Adipocyte (in vitro differentiated cells): ENCODE measurements at places on chromosomes 2 and 18.

DNA sequence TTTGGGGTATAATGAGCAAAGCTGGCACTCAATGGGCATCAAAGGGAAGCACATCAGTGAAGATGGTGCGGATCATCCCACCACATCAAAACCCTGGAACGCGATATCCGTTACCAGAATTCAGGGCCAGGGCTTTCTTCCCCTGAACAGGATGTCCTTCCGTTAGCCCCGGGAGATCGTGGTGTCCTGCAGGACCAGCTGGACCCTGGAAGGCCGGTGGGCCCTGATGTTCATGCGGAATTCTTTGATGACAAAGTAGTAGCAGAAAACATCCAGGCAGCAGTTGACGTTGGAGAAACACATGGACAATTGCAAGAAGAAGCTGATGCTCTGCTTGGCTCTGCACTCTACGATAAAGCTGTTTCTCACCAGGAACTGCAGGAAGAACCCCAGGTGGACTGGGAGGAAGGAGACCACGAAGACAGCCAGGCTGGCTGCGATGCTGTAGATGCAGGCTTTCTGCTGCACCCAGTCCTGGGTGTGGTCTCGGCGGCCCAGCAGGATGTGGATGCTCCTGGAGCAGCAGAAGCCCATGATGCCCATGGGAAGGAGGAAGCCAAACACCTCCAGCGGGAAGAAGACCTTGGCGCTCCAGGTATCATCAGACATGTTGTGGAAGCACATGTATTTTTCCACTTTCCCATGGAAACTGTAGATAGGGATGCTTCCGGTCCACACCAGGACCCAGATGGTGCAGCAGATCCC is 15.0 kb downstream of the GPR55 start:
- DNase-seq, result no peak

DNA sequence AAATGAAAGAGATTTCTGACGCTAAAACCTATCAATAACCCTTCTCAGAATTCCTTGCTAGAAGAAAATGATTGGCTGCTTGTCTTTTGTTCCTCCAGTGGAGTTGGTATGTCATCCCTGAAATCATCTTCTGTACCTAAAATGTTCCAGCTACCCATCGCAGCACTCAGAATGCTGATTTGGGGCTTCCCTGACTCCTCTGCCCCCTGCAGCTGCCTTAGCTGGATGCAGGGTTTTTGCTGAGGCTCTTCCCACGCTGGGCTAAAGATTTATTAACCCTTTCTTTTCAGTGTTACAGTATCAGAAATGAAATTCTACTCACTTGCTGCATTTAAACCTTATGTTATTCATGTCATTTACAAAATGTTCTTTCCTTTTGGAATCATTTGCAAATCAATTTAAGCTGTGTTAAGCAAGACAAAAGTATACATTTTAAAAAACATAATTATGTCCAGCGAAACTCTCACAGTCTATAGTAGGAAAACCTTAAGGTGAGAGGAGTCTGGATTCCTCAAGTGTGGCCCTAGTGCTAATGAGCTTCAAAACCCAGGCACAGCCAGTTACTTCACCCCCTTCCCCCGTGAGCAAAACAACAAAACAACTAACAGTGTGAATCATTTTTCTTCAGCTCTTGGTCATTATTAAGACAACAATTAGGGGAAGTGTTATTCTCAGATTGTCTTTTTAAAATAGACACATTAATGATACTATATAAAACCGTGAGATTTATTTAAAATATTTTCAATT is 32.8 kb downstream of the PKP4 start:
- DNase-seq, result no peak

GRCh38 chr2:66432801-66433694 is 1.9 kb upstream of the MEIS1 start:
- DNase-seq, result peak; percentile 98

- no peak for DNase-seq
These were observed 111.2 kb downstream of the STPG4 start for GRCh38 chr2:47043891-47044239.

DNA sequence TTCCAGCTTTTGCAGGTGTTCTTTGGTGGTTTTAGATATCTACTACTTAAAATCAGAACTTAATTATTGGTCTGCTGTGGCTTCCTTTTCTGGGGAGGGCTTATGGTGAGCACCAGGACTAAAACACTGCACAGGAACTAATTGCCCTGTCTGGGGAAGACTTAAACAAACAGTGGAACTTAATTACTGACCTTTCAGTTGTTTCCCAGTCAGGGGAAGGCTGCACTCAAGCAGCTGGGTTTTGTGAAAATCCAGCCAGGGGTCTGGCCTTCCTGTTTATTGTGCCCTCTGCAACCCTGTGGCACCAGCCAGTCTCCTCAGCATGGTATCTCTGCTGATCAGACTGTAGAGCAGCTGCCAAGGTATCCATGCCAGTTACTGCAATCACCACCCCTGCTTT is 398.2 kb downstream of the ADCYAP1 start:
- no peak for DNase-seq

DNA sequence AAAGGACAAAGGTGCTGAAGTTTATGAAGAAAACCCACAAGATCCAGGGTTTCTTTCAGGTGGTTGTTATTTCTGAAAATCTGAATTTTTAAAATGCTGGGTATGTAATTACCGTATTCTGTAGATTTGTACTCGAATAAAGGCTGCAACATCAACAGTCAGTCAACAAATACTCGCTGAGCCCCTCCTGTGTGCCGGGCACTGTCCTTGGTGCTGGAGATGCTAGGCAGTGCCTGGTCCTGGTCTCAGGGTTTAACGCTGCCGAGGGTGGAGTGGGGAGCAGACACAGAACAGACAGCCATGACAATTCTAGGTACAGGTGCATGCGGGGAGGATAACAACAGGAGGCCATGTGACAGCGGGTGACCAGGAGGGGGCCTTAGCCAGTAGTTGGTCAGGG is 27.2 kb upstream of the PDIA6 start:
- DNase-seq, result peak; percentile 48

GRCh38 chr2:176364273-176364977 is 95.2 kb downstream of the MTX2 start:
- DNase-seq, result no peak

- no peak for DNase-seq
These were observed 177.2 kb downstream of the CELF4 start for GRCh38 chr18:37388413-37388812.

- DNase-seq, result no peak
These were observed 69.7 kb upstream of the CAB39 start for GRCh38 chr2:230642966-230643365.

DNA sequence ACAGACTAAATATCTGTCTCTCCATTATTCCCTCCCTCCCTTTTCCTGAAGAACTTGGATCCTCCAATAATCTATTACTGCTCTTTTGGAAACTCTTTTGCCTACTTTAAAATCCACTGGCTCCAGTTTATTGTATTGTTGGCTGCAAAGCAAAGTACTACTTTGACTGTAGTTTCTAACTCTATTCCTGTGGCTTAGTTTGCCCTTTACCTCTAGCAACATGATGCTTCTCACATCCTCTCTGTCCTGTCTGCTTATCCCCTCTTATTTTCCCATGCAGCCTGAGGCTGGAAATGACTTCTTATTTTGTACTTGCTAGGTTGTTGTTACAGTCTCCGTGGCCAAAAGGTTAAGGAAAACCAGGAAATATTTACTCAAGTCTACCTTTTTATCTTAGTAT is 26.8 kb downstream of the PDK1 start:
- DNase-seq, result no peak

DNA sequence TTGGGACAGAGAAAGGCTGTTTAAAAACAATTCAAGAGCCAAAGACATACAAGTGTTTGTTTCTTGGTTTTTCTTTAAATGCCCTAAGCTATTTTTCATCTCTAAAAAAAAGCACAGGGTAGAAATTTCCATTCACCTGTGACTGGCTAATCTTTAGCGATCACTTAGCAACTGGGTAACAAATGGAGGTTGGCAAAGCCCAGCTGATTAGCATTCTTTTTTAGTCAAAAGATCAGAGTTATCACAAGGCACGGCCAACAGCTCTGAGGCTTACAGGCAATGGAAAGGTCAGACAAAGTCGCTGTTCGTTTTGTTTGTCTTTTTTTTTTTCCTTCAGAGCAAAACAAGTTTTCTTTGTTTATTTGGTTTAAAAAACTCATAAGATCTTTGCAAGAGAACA is 29.0 kb upstream of the TTR start:
- DNase-seq, result no peak

DNA sequence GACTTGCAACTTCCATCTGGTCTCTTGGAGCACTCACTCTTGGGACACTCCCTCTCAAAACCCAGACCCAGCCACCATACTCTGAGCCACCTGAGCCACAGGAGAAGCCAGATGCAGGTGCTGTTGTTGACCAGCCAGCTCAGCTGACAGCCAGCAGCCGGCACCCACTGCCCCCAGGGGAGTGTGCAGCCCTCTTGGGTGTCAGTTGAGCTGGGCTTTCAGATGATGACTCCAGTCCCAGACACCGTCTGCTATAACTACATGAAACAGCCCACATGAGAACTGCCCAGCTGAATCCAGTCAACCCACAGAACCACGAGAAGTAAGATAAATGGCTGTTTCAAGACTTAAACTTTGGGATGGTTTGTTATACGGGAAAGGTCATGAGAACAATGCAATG is 10.7 kb upstream of the IGFBP2 start:
- no peak for DNase-seq

GRCh38 chr18:70419526-70419925 is 130.7 kb downstream of the SOCS6 start:
- peak; percentile 41 for DNase-seq

DNA sequence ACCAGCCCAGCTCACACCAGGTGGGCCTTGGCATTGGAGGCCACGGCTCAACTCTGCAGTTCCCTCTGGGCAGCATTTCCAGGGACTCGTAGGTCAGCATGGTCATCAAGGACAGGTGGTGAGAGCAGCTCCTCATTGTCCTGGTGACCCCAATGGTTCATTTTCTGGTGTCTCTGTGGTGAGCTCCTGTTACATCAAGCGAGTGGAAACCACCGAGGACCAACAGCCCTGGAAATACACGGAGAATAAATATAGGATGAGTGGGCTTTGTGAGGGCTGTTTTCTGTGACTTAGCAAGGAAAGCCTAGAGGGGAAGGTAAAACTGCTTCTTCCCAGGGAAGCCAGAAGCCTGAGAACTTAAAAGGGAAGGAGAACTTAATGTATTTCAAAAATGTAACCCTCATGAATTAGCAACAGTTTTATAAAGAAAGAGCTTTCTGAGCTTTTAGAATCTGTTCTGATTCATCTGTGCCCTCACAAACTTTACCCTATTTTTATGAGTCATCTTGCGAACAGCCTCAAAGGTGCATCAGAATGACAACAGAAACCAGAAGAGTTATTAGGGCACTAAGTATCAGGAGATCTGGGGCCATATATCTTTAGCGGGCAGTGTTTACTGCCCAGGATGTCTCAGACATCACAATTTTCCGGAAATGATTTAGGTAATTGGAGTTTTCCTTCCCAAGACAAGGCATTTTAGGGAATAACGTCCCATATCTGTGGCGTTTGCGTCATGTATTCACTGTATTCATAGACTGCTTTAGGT is 18.7 kb downstream of the C2orf92 start:
- no peak for DNase-seq

GRCh38 chr2:56224316-56224715 is 40.5 kb downstream of the CCDC85A start:
- DNase-seq, result no peak

GRCh38 chr2:63993871-63994270 is 25.4 kb downstream of the VPS54 start:
- DNase-seq, result no peak

DNA sequence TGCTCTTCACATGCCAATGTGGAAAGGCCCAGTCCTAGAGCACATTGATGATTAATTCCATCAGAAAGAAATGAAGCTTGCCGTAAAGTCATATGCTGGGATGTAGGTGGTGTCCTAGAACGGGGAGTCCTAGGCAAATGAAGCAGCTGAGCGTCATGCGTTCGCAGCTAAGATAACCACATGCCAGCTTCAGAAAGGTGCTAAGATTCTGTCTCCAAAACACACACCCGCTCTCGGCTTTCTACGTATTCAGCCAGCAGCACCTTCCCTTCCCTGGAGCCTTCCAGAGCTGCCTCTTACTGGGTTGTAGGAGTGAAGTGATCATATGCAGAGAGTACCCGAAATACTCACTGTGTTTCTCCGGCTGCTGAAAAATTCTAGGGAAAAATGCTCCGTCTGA is 421.6 kb upstream of the ID2 start:
- no peak for DNase-seq

- no peak for DNase-seq
These were observed 503.7 kb upstream of the SLC8A1 start for GRCh38 chr2:40955635-40956034.

DNA sequence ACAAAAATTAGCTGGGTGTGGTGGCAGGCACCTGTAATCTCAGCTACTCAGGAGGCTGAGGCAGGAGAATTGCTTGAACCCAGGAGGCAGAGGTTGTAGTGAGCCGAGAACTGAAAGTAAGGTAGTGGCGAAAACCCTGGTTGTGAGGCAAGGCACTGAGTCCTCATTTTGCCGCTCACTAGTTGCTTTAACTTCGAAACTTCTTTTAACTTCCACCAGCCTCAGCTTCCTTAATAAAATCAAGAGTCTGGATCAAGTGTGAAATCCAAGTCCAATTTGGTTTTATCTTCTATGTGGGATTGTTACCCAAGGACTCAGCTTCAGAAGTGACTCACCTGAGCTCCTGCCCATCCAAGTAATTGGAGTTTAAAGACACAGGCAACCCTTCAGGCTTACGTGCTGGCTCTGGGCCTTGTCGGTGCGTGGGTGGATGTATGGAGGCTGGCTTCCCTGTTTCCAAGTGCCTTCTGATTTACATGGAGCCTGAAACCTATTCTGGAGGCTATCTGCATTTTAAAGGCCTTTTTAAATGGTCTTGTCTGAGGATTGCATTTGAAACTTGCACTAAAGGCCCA is 374.2 kb upstream of the ID2 start:
- no peak for DNase-seq

DNA sequence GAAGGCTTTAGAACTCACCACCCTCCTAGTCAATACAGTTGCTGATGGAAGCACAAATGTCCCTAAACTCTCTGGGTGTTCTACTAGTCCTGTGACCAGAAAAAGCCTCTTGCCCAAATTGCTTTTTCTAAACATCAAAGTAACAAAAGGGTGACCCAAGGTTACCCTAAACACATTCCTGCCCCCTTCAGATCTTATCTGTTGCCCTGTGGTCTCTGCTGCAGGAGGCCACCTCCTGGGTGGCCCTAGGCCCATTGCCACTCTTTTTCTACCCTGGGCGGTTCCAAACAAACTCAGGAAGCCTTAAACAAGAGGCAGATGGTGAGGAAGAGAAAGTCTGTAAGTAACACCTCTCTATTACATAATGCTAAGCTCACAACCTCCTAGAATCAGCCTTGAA is 3.3 kb downstream of the RNF152 start:
- no peak for DNase-seq

GRCh38 chr18:44803019-44803650 is 122.4 kb downstream of the SETBP1 start:
- peak; percentile 77 for DNase-seq

- DNase-seq, result peak; percentile 16
These were observed 97.9 kb upstream of the ZNF516 start for GRCh38 chr18:76592981-76593381.
